ENCODE measurements at places on chromosomes 16 and 17. TPM values are rescaled to one million over a fixed set of nuclear protein-coding genes. Genes with fewer than 3 reads are reported as not detected.

GRCh38 chr17:20228410-20228809 is 219.3 kb downstream of the SPECC1 start:
- DNase-seq: no peak

DNA sequence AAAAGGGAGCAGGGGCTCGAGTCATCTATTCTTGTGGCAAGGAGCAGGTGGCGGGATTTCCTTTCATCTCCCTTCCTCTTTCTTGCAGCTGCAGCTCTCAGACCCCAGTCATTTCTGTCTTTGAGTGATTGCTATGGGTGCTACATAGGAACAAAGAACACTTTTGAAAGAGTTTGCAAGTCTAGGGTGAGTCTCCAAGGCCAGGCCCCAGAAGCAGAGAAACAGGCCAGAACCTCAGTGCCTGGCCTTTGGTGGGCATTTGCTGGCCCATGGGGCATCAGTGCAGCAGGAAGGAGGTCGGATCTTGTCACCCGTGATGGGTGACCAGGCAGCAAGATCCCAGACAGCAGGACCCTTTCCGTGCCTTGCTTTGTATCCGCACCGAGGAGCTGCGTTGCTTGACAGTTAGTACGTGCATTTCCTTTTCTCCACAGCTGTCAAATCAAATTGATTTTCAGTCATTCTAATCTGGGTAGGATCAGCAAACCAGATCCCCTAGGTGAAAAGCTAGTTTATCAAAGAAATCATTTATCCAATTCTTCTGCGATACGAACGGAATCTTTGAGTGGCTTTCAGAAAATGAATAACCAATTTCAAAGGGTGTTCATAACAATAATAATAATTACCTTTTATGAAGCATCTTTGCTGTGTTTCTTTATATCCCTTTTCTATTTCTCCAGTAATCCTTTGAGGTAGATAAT is 244.6 kb upstream of the MAF start:
- no peak for DNase-seq

DNA sequence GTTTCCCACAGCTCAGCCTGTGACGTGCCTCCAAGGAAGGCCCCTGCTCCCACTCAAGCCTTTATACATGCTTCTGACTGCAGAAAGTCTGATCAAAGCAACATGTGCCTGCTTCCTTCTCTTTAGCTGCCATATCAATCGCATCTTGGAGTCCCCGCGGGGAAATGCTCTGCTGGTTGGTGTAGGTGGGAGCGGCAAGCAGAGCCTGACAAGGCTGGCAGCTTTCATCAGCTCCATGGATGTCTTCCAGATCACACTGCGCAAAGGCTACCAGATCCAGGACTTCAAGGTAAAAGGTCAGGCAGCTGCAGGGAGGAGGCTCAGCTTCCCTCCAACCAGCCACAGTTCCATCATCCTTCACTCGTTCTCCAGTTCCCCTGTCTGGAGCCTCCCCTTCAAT is 189.7 kb downstream of the ZNF18 start:
- DNase-seq: no peak

The TNFRSF17 gene
- total RNA-seq: not detected

The KRTAP1-1 gene
- not detected for total RNA-seq
